AG09309 (cell line): ENCODE measurements at places on chromosomes 5 and 9.

DNA sequence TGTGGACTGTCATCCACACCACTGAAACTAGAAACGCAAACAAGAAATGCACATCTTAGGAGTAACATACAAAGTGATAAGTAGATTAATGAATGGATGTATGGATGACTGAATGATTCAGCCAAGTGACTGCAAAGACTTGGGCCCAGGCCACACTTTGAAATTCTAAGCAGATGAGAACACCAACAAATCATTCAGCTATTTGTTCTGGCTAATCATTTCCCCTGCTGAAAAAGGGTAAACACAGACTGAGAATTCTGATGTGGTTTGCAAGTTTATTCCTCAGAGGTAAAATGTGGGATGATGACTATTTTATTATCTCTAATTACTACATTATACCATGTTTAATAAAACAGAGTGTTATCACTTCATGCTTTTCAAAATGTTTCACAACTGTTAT is 163.2 kb upstream of the ADAMTS16 start:
- no peak for DNase-seq

GRCh38 chr9:91029650-91030361 is 228.2 kb downstream of the SYK start:
- no peak for DNase-seq

GRCh38 chr9:78486661-78487060 is 189.7 kb downstream of the PSAT1 start:
- no peak for DNase-seq

GRCh38 chr9:90807006-90807405 is 5.4 kb downstream of the SYK start:
- DNase-seq = no peak

GRCh38 chr5:44774279-44774880 is 34.4 kb upstream of the MRPS30 start:
- peak; percentile 37 for DNase-seq

DNA sequence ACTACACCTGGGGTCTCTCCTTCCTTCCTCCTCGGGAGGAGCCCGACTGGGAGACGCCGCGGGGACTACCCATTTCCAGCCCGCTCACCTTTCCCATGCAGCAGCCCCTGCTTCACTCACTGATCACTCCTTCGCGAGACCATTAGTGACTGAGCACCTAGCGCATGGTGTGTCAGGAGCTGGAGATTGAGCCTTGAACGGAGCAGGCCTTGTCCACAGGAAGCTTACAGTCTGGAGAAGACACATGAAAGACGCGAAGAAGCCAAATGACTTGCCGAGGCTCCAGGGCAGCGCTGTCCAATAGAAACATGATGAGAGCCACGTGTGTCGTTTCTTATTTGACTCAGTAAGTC is 283 bp upstream of the CFAP90 start:
- DNase-seq = no peak

GRCh38 chr9:12094046-12094445 is 599.1 kb upstream of the TYRP1 start:
- no peak for DNase-seq

- no peak for DNase-seq
Observed at GRCh38 chr9:138010861-138011260, 133.3 kb downstream of the CACNA1B start.

- DNase-seq = no peak
Observed at GRCh38 chr9:127927201-127927987, 3.2 kb downstream of the PIP5KL1 start.

- no peak for DNase-seq
Observed at GRCh38 chr9:92911511-92912475, 34.0 kb upstream of the ZNF484 start.

DNA sequence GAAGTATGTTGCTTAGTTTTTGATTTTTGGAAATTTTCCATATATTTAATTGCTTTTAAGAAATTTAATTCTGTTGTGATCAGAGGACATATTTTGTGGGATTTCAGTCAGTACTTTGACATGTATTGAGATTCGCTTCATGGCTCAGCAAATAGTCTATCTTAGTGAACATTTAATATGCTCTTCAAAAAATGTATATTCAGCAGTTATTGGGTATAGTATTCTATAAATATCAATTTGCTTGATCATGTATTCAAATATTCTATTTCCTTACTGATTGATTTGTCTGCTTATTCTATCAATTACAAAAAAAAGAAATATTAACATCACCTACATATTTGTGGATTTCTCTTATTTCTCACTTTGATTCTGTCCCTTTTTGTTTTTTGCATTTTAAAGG is 79.5 kb upstream of the HAND1 start:
- no peak for DNase-seq

DNA sequence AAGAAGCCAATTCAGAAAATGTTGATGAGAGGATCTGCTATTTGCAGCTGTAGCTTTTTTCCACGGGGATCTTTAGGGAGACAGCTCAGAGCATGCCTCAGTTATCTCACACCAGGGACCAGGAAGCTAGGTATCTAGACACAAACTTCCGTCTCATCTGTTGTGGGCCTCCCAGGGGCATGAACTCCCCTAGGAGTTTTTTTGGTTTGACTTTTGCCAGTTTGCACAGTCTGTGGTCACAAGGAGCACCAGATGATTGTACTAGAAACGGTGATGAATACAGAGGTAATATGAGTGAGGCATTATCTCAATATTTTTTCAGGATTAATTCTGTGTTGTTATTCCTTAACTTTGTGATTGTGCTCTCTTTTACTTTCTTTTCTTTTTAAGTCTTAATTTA is 533.2 kb upstream of the SEMA6A start:
- no peak for DNase-seq

DNA sequence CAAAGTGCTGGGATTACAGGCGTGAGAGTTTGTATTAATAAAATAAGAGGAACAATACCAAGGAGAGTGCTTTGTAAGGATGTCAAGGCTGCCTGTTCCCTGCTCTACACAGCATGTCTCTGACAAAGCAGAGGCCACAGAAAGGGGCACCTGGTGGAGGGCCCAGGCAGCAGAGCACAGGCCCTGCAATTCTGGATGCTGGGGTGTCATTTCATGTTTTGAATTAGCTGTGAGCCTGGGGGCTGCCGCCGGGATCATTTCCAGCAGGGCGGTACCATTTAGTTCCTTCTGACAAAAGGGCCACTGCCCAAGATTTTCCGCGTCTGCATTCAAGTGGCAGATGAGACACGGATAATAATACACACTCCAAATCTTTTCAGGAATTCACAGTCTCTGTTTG is 396.9 kb downstream of the GADD45G start:
- no peak for DNase-seq

DNA sequence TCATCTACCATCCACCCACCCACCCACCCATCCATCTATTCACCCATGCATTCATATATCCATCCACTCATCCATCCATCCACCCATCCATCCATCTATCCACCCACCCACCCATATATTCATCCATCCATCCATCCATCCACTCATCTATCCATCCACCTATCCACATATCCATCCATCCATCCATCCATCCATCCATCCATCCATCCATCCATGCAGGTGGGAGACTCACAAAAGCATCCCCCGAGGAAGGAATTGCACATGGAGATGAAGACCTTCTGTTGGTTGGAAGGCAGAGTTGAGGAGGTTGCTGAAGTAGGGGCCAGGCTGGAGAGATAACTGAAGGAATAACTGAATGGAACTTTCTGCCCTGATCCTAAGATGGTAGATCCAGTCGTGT is 126.9 kb downstream of the RGS3 start:
- no peak for DNase-seq

DNA sequence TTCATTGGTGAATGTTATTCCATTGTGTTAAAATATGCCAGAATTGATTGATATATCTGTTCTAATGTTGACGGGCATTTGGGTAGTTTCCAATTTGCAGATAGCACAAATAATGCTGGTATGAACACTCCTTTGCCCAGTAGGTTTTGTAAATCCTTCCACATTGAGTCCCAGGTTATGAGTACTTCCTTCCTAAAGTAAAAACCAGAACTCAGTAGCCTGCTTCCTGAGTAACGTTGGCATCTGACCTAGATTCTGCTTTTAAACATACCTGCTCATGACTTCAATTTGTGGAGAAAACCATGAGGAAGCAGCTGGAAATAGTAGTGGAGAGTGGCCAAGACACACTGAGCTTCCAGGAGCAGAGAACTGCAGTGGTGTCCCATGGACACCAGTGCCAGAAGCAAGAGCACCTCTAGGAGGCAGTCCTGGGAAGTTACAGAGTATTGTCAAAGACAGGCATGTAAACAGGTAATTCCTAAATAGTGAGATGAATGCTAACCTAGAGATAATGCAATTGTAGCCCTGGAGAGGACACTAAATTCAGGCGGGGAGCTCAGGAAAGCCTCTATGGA is 24.3 kb upstream of the RASGRF2 start:
- no peak for DNase-seq

- no peak for DNase-seq
Observed at GRCh38 chr9:27572566-27572917, 739 bp downstream of the C9orf72 start.

DNA sequence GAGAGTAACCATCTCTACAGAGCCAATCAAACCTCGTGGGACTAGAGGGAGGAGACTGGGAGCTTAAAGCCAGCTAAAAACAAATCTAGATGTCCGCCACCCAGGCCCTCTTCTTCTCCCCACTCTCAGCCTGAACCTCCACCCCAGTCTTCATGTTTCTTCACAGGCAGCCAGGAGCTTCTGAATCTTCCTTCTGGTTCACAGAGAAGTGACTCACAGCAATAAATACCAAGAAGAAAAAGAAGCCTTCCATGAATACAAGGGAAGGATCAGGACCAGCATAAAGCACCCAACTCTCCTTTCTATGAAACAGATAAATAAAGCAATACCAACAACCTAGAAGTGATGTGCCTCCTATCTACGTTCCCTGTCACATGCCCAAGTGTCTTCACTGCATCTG is 103.3 kb upstream of the SLIT3 start:
- no peak for DNase-seq

GRCh38 chr5:14022971-14023370 is 78.5 kb upstream of the DNAH5 start:
- DNase-seq = no peak

DNA sequence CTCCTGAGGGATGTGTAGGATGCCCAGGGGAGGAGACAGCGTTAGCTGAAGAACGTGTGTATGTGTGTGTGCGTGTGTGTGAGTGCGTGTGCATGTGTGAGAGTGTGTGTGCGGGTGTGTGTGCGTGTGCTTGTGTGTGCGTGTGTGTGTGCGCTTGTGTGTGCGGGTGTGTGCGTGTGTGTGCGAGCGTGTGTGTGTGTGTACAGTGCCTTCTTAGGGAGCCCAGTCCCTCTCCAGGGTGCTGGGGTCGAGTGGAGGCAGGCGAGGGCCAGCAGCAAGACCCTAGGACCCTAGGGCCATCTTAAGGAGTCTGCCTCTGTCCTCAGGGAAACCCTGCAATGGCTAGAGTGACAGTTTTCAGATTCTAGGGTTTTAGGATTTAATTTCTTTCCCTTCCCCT is 26.0 kb upstream of the STXBP1 start:
- DNase-seq = no peak

- DNase-seq = no peak
Observed at GRCh38 chr9:98175762-98176161, 16.7 kb downstream of the CORO2A start.

DNA sequence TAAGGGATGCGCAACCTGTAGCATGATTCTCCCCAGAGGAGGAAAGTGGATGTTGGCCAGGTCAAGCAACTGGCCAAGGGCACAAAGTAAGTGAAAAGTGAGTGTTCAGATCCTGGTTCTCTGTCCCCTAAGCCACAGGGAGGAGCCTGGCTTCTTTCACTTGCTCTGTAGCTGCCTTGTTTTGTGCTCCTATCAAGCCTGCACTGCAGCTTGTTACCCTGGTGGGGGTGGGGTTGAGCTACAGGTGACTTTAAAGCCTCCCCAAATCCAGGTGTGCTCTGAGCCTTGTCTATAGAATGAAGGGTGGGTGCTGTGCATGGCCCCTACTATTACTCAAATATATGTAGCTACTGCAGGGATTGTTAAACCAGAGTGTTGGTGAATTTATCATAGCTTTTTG is 32.9 kb downstream of the RALGPS1 start:
- no peak for DNase-seq

GRCh38 chr9:27505744-27506161 is 18.3 kb upstream of the IFNK start:
- no peak for DNase-seq

GRCh38 chr9:4235871-4236804 is 63.7 kb downstream of the GLIS3 start:
- peak; percentile 46 for DNase-seq

- DNase-seq = no peak
Observed at GRCh38 chr9:134469041-134469875, 143.0 kb downstream of the RXRA start.

- DNase-seq = no peak
Observed at GRCh38 chr9:34989946-34990635, 546 bp downstream of the DNAJB5 start.

DNA sequence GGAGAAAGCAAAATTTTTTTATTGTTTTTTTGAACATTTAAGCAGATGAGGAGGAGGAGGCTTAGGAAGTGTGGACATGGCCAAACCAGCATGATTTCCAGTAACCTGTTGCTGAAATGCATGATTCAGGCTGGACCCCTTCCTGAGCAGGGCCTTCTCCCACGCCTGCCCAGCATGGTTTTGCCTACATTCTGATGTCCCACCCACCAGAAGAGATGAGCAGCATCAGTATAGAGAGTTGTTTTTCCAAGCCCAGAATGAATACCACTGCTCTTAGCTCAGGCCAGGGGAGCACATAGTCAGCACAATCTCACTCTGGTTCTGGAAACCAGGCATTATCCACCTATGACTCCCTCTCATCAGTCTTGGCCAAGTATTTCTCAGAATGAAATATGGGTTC is 90.1 kb downstream of the PAPPA start:
- no peak for DNase-seq

GRCh38 chr5:111589316-111589715 is 77.0 kb upstream of the STARD4 start:
- DNase-seq = no peak

- DNase-seq = no peak
Observed at GRCh38 chr5:37197340-37198050, 51.7 kb downstream of the CPLANE1 start.

- no peak for DNase-seq
Observed at GRCh38 chr5:77847129-77847460, 71.0 kb upstream of the TBCA start.

DNA sequence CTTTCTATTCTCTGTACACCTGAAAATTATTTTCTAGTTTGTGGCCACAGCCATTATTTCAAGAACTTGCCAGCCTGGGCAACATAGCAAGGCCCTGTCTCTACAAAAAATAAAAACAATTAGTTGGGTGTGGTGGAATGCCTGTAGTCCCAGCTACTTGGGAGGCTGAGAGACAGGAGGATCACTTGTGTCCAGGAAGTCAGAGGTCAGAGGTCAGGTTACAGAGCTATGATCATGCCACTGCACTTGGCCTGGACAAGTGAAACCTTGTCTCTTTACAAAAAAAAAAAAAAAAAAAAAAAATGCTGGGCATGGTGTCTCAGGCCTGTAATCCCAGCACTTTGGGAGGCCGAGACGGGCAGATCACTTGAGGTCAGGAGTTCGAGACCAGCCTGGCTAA is 58.3 kb downstream of the HMGCR start:
- DNase-seq = no peak

GRCh38 chr9:77712533-77713130 is 64.5 kb upstream of the GNA14 start:
- DNase-seq = peak; percentile 35
